ENCODE measurements at places on chromosomes 12 and 14.

DNA sequence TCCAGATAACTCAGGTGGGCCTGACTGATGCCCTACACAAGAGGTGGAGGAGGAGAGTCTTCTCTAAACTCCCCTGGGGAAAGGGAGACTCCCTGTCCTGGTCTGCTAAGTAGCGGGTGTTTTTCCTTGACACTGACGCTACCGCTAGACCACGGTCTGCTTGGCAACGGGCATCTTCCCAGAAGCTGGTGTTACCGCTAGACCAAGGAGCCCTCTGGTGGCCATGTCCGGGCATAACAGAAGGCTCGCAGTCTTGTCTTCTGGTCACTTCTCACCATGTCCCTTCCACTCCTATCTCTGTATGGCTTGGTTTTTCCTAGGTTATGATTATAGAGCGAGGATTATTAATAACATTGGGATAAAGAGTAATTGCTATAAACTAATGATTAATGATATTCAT, 965.5 kb downstream of the TMEM121 start:
- DNase-seq = no peak

DNA sequence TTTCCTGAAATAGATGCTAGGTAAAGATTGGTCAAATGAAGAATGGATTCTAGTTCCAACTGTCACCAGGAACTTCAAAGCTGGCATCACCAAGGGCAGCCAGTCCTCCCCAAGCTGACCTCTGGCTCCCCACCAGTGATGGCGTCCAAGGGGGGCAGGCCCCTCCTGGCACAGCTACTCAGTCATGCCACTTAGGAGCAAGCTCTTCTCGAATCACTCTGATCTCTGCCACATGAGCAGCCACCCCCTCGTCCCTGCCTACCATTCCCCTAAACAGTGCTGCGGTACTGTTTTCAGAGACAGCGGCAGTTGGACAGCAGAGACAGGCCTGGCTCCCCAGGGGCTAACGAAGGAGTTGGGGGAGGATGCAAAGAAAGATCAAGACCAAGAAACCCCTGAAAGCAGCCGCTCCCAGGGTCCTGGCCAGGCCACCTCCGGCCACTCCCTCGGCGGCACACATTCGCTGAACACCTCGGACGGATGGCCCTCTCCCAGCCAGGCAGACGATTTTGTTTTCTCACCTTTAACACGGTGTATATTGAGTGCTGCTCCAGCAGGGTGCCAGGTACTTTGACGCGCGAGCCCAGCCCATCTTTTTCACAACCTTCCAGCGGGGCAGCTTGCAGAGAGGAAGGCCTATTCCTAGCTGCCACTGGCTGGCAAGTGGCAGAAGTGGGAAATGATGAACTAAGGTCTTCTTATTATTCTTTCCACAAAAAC, 47.4 kb downstream of the ARL6IP4 start:
- DNase-seq = no peak

DNA sequence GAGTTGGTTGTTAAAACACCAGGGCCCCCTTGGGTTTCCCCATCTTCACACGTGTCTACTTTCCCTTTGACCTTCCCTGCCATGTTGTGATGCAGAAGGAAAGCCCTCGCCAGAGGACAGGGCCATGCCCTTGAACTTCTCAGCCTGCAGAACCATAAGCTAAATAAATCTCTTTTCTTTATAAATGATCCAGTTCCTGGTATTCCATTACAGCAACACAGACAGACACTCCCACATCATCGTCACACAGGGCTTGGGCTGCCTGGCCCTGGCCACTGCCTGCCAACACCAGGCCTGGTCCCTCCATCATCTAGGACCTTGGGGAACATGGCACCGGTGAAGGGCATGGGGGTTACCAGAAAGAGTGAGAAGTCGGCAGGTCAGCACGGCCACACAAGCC, 84.8 kb downstream of the DPF3 start:
- no peak for DNase-seq

GRCh38 chr14:68365228-68365627, 427.6 kb downstream of the ZFP36L1 start:
- DNase-seq = peak; percentile 41

DNA sequence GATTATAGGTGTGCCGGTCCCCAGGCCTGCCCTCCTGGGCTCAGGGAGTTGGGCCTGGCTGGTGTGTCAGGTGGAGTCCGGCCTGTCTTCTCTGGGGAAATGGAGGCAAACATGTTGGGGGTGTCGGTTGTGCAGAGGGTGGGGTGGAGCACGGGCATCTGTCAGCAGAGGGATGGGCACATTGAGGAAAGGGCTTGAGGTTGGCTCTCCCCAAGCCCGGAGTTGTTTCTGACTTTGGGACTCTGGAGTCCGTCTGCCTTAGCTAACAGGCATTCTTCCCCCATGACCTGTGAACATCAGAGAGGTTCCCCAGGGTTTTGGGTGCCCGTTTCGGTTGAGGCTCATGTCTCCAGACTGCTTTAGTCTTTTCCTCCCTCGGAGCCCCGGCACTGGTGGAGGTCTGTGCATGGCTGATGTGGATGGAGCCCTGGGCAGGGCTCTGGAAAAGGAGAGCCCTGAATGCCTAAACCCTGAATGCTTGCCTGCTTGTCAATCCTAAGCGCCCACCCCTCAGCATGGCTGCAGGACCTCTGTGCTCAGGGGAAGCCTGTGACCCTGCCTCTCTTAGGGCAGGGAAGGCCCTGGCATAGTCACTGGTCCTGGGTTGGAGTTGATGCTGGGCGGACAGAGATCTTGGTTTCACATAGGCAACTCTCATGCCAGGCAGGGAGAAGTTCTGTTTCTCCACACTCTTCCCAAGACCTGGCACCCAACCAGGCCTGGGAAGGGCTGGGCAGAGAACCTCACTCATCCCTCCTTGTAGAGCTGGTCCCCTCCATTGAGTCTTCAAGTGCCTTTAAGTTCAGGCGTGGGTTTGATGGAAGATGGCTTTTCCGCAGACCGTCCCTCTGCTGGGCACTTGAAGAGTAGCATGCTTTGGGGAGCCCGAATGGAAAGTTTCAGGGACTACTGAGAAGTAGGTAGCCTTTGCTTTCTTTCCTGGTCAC, 12.9 kb downstream of the NYNRIN start:
- DNase-seq = peak; percentile 84

DNA sequence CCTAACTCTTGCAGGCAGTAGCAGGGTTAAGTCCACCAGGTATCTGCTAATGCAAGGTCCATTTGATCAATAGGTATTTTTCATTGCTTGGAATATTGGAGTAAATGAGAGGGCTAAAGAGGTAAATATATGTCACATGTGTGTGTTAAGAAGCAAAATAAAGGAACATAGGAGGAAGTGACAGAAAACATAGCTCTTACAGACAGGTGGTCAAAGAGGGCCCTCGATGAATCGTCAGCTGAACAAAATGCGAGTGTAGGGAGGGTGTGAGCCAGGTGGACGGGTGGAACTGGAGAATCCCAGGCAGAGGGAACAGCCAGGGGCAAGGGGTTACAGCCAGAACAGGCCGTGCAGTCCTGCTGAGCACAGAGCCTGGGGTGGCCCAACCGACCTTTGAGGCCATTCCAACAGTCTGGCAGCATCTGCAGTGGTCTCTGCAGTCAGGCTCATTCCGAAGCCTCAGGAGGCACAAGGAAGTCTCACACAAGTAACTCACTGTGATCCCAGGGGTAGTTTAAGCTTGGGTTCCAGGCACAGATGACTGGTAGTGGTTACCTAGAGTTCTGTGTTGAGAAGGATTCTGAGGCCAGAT, 43.2 kb downstream of the CCDC88C start:
- no peak for DNase-seq

GRCh38 chr12:130650131-130650530, 66.0 kb downstream of the RIMBP2 start:
- no peak for DNase-seq

- DNase-seq = no peak
These were observed 9.6 kb downstream of the XRCC3 start for GRCh38 chr14:103705504-103706284.

- no peak for DNase-seq
These were observed 216.2 kb upstream of the PLEKHG7 start for GRCh38 chr12:92486443-92487137.

- DNase-seq = no peak
These were observed 28.2 kb downstream of the GTF2A1 start for GRCh38 chr14:81192594-81192993.

DNA sequence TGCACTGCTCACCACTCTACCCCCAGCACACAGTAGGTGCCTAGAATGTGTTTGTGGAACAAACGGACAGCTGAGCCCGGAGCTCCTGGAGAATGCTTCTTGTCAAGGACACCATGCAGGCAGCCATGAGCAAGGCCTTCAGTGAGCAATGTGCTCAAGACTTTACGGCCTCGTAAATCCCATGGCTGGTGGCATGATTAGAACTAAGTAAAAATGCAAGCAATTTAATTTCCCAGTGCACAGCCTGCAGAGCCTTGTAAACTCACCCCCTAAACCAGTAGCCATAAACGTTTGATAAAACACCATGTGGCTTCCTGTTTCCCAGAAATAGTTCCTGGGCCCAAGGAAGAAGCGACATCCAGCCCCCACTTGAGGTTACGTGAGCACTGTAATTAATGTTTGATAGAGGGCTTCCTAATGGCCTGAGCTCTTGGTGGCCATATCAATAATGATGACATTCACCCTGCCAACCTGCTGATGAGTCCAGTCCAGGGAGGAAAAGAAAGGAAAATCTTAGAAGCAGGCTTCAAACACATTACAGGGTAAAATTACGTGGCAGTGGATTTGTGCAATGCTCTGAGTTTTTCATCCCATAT, 36.4 kb upstream of the FICD start:
- no peak for DNase-seq

- DNase-seq = no peak
These were observed 50.0 kb downstream of the C2CD5 start for GRCh38 chr12:22494319-22494718.

GRCh38 chr12:130747867-130748740, 32.0 kb upstream of the RIMBP2 start:
- DNase-seq = peak; percentile 76

DNA sequence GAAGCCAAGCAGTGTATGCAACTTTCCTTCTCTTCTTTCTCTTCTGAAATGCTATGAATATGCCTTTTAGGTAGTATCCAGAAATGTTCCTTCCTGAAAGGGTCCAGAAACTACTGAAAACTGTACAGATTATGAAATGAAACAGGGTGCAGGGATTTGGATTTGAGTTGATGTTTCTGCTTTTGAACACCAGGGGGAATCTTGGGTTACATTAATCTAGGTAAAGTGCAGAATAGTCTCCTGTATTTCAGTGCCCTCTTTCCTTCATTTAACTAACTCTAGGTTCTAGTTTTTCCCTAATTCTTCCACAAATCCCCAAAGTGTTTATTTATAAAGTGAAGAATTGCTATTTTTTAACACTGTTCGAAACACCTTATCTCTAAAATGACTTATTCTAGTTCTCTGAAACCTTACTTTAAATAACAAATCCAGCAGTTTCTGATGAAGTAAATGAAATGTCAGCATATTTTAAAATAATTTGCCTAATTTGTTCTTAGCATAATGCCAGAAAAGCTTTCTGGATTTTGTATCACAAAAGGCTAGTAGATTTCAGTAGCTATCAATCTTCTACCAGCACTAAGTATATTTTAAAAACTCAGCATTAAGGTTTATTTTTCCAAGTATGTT, 111.9 kb downstream of the LRRK2 start:
- DNase-seq = peak; percentile 0

DNA sequence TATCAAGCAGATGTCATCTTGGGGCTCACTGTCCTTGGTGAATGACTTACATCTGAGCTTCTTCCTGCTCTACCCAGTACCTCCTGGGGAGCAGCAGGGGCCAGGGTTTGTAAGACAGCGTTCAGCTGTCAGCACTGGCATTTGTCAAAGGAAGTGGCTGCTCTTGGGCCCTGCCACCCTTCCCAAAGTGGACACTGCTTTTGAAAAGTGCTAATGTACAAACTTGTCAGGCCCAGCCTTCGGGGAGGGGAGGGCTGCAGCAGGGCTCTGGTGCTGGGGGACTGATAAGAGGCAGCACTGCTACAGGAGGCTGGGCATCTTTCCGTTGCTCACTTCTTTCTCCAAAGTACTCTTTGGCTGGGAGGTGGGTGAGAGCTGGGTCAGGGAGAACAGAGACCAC, 59.8 kb upstream of the RBM19 start:
- no peak for DNase-seq

GRCh38 chr12:27468241-27468640, 21.7 kb downstream of the SMCO2 start:
- DNase-seq = no peak

DNA sequence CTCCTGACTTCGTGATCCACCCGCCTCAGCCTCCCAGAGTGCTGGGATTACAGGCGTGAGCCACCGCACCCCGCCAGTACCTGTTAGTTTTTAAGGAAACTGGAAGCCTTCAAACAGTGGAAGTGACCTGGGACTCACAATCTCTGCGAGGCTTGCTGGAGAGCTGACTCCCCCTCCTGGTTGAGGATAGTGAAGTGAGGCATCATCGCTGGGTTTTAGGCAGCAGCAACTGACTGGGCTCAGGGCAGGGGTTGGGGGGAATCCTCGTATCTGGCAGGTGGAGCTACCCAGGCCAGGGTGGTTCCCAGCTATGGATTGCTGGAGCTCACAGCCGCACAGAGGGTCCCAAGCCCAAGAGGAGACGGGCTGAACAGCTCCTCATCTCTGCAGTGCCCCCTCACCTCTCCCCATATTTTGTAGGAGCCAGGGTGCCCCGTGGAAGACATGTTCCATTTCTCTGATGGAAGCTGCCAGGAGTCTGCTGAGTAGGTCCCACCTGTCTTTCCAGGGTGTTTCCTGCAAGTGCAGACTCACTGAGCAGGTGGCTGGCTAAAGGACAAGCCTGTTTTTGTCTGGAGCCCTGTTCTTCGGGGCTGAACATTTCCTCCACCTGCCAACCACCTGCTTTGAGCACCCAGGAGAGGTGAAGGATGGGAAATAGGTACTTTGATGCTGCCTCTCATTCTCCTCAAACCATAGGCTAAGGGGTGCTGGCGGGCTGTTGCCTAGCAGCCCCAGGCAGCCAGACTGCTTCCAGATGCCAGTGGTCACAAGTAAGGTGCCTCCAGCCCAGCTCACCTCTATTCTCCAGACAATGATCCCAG, 3.1 kb downstream of the AVIL start:
- no peak for DNase-seq

DNA sequence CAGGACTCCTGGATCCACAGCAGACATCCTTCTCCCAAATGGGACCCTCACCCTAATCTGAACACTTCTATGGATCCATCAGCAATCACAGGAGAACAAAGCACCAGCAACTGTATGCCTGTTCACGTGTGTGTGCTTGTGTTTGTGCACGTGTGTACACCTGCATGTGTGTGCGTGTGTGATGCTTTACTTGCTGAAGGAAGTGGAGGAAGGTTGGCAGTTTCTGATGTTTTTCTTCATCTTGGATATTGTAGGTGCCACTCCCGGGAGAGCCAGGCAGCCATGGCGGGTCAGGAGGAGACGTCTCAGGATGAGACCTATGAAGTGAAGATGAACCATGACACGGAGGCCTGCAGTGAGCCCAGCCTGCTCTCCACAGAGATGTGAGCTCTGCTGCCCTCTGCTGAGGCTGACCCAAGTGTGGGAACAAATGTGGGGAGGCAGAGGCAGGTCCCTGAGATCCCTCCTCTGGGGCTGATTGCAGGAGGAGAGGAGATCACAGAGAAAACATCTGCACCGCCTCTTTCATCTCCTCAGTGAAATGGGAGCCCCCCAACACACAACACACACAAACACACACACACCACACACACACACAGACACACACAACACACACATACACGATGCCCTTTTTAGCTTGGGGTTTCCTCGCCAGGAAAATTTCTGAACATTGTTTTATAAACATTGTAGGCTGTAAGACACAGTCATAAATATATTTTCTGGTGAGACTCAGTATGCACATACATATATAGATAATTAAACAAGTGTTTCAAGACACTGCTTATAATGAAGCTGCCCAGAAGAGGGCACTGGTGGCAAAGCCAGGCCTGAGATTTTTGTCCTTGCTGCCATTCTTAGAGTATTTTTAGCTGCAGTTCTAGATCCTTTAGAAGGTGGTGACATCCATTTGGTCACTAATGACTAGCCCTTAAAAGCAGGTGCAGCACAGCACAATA, 112.2 kb upstream of the FKBP4 start:
- peak; percentile 48 for DNase-seq

All from dermis blood vessel endothelial cell (primary cell).